AG20443 (cell line): ENCODE measurements at places on chromosomes 7 and 10.

GRCh38 chr7:156903232-156903909, 10.4 kb upstream of the LMBR1 start:
- DNase-seq = no peak

GRCh38 chr7:135620980-135621850, 41.1 kb upstream of the STMP1 start:
- peak; percentile 76 for DNase-seq

- no peak for DNase-seq
Measured at GRCh38 chr10:96421995-96422394, 63.2 kb upstream of the OPALIN start.

GRCh38 chr7:128103498-128104107, 72.4 kb upstream of the LRRC4 start:
- DNase-seq = peak; percentile 61

GRCh38 chr7:101772508-101773211, 44.8 kb upstream of the CUX1 start:
- no peak for DNase-seq

- no peak for DNase-seq
Measured at GRCh38 chr10:81696609-81697388, 178.2 kb upstream of the NRG3 start.

DNA sequence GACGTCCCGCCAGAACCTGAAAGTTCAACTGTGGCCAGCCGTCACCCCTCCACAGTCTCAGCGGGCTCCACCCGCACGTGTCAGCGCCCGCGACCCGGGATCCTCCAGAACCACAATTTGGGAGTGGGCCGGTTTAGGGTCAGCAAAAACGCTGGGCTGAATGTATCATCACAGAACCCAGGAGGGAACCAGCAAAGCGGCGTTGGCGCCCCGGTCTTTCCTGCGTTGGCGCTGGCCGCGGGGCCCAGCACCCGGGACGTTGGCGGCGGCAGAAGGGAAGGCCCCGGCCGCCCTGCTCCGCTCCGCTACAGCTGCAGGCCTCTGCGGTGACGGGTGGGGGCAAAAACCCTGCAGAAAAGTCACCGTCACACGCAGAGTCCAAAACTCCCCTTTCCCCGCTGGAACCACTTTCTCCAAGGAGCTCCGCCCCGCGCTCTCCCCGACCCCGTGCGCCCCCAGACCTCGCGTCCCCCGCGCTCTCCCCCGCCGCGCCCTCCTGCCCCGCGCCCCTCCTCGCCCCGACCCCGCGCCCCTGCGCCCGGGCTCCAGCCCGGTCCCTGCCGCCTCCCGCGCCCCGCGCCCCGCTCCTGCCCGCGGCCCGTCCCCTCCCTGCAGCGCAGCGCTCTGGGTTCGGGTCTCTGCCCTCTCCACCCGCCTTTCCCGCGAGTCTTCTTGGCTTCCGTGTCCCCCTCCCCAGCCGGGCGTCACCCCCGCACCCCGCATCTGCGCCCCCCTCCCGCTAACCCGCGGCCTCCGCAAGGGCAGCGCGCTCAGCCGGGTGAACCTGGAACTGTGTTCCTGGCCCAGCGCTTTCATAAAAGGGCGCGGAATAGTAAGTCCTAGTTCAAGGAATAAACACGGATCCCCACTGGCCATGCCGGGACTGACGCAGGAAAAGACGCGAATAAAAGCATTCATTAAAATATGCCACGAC, 24.0 kb upstream of the RNF32 start:
- peak; percentile 33 for DNase-seq

- DNase-seq = no peak
Measured at GRCh38 chr10:117345143-117345542, 30.1 kb downstream of the PDZD8 start.

DNA sequence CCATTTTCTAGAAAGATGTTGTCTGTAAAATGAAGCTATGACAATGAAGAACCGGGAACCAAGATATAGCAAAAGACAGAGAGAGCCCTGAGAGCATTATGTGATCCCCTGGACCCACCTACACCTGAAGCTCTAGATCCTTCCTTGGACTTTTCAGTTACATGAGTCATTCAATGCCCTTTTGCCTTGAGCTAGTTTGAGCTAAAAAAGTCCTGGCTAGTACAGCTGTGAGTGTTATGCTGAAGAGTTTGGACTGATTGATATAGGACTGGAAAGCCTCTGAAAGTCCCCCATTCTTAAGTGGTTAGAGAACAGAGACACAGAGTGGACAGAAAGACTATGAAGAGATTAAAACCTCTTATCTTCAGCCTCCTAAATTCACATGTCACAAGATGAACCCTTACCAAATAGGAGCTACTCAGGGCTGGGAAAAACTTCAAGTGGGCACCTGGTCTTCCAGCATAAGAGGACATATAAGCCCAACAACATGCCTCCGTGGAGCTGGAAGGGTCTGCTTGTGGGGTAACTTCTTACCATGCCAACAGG, 386.8 kb upstream of the NFE2L3 start:
- no peak for DNase-seq

DNA sequence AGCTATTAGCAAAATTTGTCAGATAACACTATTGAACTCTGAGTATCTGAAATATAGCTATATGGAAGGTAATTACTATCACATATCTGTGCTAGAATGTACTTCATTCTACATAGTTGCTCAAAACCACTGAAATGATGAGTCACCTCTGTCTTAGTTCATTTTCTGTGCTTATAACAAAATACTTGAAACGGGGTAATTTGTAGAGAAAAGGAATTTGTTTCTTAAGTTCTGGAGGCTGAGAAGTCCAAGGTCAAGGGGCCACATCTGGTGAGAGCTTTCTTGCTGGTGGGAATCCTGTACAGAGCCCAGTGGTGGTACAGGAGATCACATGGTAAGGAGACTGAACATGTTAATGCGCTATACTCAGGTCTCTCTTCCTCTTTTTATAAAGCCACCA, 41.9 kb upstream of the TNKS2 start:
- no peak for DNase-seq

DNA sequence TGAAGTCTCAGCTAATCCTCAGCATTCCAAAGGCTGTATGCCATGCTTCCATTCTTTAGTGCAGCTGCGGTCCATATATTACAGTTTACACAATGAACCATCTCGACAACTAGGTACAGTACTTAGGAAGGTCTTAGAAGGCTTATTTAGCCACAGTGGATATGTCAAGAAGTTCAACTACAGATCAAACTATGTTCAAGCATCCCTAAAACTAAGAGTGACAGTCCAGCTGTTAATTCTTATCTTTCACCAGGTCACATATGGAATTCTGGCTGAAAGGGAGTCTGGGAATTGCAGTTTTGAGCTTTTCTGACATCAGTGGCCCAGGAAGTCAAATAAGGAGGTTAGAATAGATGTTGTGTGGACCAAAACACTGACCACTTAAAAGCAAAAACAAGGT, 106.8 kb downstream of the SDHAF3 start:
- DNase-seq = no peak

- DNase-seq = no peak
Measured at GRCh38 chr10:63464402-63465292, 1.1 kb downstream of the JMJD1C start.

- DNase-seq = no peak
Measured at GRCh38 chr7:35680403-35681013, 14.4 kb downstream of the HERPUD2 start.

DNA sequence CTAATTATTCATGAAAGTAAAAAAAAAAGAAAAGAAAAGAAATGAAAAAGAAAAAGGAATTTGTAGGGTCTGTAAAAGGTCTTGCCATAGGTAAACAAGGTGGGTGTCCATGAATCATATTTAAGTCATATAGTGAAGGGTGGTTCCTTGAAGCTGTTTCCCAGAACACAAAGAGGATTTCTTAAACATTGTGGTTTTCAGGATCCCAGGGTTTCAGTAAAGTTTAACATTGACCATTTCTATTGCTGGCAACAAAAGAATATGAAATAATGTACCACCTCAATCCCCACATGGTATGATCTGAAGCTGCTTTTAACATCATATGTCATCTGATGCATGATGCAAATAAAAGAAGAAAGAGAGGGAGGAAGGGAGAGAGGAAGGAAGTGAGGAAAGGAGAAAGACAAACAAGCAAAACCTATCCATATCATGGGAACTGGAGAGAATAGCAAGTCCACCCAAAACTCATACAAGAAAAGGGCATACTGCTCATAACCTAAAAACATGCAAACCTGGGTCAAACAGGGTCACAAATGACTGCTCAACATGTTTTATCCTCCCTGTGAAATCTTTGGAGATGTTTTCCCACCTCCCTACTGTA, 663.5 kb downstream of the SORCS1 start:
- no peak for DNase-seq

DNA sequence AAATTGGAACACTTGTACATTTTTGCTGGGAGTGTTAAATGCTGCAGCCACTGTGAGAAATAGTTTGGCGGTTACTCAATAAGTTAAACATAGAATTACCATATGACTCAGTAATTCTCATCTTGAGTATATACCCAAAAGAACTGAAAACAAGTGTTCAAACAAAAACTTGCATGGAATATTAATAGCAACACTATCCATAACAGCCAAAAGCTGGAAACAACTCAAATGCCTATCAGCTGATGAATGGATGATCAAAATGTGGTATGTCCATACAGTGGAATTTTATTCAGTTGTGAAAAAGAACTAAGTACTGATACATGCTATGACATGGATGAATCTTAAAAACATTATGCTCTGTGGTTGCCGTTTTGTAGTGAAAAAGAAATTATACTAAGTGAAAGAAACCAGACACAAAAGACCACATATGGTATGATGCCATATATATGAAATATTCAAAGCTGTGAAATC, 63.0 kb upstream of the SP4 start:
- DNase-seq = no peak

GRCh38 chr7:30997316-30997715, 33.6 kb downstream of the GHRHR start:
- no peak for DNase-seq

DNA sequence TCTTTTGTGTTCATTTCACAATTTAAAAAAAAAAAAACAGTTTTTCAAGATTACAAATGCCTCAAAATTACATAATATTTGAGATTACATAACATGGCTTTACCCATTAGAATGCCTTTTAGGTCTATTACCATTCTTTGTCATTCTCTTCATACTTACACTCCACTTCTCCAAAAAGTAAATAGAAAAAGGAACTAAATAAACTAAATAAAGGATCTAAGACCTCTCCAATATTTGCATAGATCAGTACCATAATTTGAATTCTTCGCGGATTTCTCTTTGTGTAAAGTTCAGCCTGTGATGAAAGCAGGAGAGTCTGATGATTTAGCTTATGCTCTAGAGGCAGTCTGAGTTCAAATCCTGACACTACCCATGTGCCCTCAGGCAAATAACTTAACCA, 56.4 kb upstream of the C1GALT1 start:
- no peak for DNase-seq

DNA sequence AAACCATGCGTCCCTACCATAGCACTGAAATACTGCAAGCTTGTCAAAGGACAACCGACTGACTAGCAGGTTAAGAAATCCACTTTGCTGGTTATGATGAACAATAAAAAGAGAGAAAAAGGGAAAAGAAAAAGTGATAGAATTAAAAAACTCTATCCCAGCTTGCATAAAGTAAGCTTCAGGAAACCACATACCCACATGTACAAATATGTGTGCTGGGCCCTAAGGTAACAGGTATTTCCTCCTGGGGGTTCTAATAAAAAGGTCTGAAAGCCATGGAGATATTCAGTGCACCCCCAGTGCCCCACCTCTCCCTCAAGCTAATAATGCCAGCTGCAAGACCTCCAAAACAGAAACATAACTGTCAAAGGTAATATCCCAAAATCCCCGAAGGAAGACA, 248.6 kb upstream of the KLF14 start:
- DNase-seq = no peak

- DNase-seq = peak; percentile 75
Measured at GRCh38 chr7:98354511-98355249, 46.2 kb downstream of the BAIAP2L1 start.

GRCh38 chr10:3043512-3044368, 23.6 kb upstream of the PFKP start:
- DNase-seq = peak; percentile 82

DNA sequence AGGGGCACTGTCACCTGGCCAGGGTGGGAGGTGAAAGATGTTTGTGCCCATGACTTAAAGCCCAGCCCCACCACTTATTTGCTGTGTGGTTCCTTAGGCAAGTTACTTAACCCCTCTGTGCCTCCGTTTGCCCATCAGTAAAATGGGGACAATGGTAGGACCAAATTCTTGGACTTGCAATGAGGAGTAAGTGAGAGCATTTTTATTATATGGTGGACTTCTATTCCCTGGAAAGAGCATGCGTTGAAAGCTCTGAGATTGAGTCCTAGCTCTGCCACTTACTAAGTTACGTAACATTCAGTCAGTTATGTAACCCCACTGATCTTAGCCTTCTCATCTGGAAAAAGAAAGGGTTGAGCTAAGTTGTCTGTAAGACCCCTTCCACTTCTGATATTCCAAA, 18.8 kb downstream of the VSIR start:
- no peak for DNase-seq

DNA sequence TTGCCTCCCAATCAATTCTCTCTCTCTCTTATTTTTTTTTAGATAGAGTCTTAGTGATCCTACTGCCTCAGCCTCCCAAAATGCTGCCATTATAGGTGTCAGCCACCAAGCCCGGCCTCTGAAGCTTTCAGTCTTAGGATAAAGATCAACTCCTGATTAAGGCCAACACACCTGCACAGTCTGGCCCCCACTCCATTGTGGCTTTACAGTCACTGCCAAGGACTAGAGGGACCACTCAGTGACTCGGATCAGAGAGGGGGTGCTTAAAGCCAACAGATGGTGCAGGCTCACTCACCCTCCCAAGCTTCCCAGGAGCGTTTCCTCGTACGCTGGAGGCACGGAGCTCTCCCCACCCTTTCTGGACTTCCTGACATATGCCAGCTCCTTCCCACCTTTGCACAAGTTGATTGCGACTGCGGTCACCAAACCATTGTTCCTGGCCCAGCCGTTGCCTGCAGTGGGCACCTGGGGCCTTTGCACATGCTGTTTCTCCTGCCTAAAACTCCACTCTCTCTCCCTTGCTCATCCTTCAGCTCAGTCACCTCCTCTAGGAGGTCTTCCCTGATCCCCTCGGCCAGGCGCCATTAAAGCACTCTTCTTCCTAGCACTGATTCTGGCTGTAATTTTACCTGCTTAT, 1.7 kb upstream of the CDH23 start:
- no peak for DNase-seq

- peak; percentile 5 for DNase-seq
Measured at GRCh38 chr7:111357691-111358090, 204.6 kb downstream of the IMMP2L start.

DNA sequence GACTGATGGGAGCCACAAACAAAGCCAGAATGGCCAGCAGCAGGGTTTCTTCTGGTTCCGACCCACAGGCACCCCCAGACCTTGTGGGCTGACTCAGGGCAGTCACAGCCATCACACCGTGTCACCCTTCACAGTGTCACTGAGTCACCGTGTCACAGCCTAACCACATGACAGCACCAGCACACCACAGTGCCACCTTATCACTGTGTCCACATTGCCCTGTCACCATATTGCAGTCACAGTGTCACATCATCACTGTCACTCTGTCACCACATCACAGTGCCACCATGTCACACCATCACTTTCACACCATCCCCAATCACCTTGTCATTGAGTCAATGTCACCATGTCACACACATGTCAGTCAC, 77.0 kb downstream of the OAT start:
- no peak for DNase-seq

- DNase-seq = peak; percentile 83
Measured at GRCh38 chr10:14478604-14479003, 147.9 kb upstream of the FRMD4A start.

GRCh38 chr7:99733448-99733847, 1.5 kb downstream of the CYP3A7 start:
- DNase-seq = no peak
